ENCODE measurements at places on chromosomes 2 and 18.

- DNase-seq: no peak
These were observed 36.0 kb upstream of the EML4 start for GRCh38 chr2:42132966-42133641.

- DNase-seq: no peak
These were observed 25.2 kb upstream of the FAM117B start for GRCh38 chr2:202609381-202610145.

- no peak for DNase-seq
These were observed 78.8 kb upstream of the CAPN13 start for GRCh38 chr2:30886080-30886479.

GRCh38 chr2:72696559-72696958 is 129.3 kb downstream of the EXOC6B start:
- no peak for DNase-seq

GRCh38 chr2:103235283-103235682 is 473.5 kb downstream of the TMEM182 start:
- no peak for DNase-seq

- DNase-seq: no peak
These were observed 61.0 kb downstream of the DAW1 start for GRCh38 chr2:227932403-227932802.

GRCh38 chr2:235390108-235390815 is 103.6 kb upstream of the AGAP1 start:
- no peak for DNase-seq

- DNase-seq: no peak
These were observed 107.4 kb downstream of the POLR1A start for GRCh38 chr2:85998071-85998991.

- DNase-seq: no peak
These were observed 7.2 kb upstream of the DCTN1 start for GRCh38 chr2:74387346-74387745.

GRCh38 chr18:79241755-79242154 is 154.0 kb upstream of the NFATC1 start:
- DNase-seq: no peak

DNA sequence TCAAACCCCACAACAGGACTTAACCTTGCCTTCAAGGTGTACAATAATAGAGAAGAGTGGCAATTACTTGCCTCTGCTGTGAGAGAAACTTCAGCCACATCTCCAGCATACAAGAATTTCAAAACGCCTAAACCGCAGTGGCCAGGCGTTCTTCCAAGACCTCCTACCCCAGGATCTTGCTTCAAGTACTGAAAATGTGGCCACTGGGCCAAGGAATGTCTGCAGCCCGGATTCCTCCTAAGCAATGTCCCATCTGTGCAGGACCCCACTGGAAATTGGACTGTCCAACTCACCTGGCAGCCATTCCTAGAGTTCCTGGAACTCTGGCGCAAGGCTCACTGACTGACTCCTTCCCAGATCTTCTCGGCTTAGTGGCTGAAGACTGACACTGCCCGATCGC is 2.8 kb upstream of the CYB5A start:
- no peak for DNase-seq

DNA sequence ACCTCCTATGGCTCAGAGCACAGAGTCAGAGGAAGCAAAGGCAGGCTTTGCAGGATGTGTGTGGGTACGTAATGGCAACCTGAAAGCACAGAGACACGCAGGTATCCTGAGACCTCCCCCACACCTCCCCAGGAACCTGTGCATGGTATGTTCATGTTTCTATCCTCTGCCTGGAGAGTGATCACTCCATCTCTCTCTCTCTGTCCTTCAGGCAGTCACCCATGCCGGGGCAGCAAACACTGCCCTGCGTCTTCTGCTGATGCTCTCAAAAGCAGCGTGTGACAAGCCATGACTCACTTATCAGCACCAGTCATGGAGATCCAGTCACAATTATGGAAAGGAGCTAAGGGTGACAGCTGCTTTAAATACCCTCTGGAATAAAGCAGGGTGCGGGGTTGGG is 52.7 kb downstream of the PDCL3 start:
- no peak for DNase-seq

DNA sequence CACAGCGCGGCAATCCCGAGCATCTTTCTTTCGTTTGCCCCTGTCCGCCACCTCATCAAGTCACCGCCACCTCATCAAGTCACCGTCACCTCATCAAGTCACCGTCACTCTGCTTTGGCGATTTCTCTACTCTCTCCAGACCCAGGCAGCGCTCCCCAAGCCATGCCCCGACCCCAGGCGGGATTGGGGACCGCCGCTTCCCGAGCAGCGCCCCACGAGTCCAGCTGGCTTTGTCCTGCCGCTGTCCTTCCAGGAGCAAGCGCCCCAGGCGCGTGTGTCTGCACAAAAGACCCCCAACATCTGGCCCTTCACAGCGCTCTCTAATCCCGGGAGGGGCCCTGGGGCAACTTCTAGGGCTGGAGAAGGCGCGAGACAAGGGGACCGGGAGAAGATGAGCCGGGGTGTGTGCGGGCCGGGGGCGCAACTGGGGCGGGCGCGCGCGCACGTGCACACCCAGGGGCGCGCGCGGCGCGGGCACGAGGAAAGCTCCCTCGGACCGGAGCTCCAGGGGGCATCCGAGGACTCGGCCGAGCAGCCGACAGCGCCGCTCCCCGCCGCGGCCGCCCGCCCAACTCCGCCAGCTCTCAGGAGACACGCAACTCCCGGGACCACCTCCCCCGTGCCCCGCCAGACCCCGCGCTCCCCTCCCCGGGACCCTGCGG is 633 bp upstream of the RNF152 start:
- DNase-seq: peak; percentile 61

GRCh38 chr2:36462311-36462935 is 106.8 kb downstream of the CRIM1 start:
- DNase-seq: no peak

GRCh38 chr2:240203031-240203787 is 62.8 kb upstream of the OTOS start:
- DNase-seq: no peak

DNA sequence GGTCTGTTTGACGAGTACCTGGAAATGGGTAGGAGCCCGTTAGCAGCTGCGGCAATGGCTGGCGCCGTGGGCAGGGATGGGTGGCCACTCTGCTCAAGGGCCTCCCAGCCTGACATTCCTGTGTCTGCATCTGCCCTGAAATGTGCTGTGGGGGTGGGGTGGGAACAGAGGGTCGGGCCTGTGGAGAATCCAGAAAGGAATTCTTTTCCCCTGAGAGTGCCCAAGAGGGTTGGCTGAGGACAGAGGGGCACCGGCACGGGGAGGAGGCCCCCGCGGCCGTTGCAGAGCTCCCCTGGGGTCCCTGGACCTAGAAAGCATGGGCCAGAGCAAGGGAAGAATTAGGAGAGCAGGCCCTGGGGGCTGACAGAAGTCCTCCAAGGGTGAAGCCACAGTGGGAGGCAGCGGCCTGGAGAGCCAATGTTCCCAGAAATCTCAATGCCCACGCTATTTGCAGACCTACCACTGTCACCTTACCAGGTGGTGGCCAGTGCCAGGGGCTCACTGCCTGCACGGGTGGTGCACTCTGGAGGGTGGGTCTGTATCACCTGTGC is 27.8 kb downstream of the ANO7 start:
- no peak for DNase-seq

GRCh38 chr2:177796654-177797415 is 275.7 kb downstream of the PDE11A start:
- no peak for DNase-seq

DNA sequence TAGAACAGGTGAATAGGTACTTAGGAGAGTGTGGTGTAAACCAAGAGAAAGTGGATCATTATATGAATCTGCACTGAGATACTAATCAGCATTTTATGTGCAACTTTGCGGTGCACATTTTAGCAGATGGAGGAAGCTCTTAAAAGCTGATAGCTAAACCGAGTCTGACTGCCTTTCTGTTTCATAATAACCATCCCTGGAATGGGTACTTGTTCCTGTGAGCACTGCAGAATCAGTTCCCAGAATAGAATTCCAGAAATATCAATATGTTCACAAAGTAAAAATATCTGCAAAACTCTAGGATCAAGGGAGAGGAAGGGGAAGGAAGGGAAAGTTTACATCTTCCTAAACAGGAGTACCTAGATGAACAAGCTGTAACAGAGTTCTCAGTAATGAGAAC is 432.2 kb upstream of the HNRNPA3 start:
- no peak for DNase-seq

GRCh38 chr18:48134609-48135008 is 204.2 kb upstream of the SMAD2 start:
- DNase-seq: no peak

DNA sequence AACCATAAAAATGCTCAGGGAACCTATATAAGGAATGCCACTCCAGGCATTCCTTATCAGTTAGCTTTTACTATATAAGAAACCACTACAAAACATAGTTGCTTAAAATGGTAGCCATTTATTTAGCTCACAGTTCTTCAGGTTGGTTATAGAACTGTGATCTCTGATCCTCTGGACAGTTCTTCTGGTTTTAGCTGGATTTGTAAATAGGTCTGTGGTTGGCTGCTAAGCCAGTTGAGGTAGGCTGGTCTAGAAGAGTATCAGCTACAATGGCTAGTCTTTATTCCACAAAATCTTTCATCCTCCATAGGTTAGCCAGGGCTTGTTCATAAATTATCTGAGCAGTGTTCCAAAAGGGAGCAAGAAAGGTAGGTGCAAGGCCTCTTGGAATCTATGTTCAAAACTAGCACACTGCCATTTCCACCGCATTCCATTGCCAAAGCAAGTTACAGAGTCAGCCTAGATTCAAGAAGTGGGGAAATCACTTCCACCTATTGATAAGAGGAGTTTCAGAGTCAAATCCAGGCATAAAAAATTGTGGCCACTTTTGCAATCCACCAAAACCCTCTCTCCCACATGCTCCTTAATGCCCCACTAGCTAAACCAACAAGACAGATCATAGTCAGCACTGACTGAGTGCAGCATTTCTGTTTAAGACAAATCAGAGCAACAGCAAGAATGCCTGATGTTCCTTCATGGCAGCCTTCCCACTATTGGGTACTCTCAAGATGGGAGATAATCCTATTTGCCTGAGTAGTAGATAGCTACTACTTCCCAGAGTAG is 146.4 kb downstream of the IRS1 start:
- no peak for DNase-seq

GRCh38 chr18:24801001-24801400 is 340.6 kb downstream of the HRH4 start:
- no peak for DNase-seq

- DNase-seq: no peak
These were observed 274.8 kb downstream of the PDE11A start for GRCh38 chr2:177797808-177798207.

GRCh38 chr2:73133566-73134197 is 20.9 kb upstream of the RAB11FIP5 start:
- DNase-seq: no peak

GRCh38 chr2:47056868-47057686 is 98.0 kb downstream of the STPG4 start:
- peak; percentile 41 for DNase-seq

- no peak for DNase-seq
These were observed 184.2 kb downstream of the PIEZO2 start for GRCh38 chr18:10965119-10965518.

DNA sequence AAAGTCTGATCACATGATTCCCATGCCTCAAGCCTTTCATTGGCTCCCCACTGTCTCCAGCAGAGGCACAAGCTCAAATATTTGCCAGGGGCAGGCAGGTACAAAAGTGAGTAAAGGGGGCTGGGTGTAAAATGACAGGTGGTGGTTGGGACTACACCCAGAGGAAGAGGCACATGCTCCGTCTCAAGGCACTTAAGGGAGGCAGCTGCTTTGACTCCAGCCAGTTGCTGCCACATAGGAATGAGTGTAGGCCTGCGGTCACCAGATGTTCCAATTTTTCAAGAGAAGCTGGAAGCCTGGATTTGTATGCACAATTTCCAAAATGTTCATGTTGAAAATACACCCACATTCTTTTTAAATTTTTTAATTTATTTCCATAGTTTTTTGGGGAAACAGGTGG is 164.4 kb downstream of the UPP2 start:
- no peak for DNase-seq

- DNase-seq: no peak
These were observed 57.8 kb downstream of the RBKS start for GRCh38 chr2:27832396-27832795.

GRCh38 chr2:12617366-12617765 is 99.4 kb upstream of the TRIB2 start:
- DNase-seq: no peak

All from C1 segment of cervical spinal cord (tissue), 14 donors.